ENCODE measurements at places on chromosomes 7 and 10.

DNA sequence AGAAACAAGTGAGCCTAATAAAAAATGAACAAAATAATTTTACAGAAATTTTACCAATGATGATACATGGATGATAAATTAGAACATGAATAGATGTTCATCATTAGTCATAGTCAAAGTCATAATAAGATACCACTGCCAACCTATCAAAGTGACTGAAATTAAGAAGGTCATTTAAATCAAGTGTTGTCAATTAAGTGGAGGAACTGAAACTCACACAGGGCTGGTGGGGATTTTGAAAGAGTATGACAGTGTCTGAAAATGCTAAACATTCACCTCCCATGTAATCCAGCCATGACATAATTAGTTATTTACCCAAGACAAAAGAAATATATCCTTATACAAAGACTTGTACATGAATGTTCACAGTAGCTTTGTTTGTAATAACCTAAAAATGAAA, 57.1 kb upstream of the DYNC1I1 start:
- DNase-seq, result no peak

- no peak for DNase-seq
Measured at GRCh38 chr7:135150072-135150782, 2.4 kb downstream of the TMEM140 start.

GRCh38 chr7:155998766-155999630, 186.7 kb upstream of the SHH start:
- no peak for DNase-seq

- no peak for DNase-seq
Measured at GRCh38 chr10:104762793-104763192, 121.7 kb downstream of the SORCS3 start.

DNA sequence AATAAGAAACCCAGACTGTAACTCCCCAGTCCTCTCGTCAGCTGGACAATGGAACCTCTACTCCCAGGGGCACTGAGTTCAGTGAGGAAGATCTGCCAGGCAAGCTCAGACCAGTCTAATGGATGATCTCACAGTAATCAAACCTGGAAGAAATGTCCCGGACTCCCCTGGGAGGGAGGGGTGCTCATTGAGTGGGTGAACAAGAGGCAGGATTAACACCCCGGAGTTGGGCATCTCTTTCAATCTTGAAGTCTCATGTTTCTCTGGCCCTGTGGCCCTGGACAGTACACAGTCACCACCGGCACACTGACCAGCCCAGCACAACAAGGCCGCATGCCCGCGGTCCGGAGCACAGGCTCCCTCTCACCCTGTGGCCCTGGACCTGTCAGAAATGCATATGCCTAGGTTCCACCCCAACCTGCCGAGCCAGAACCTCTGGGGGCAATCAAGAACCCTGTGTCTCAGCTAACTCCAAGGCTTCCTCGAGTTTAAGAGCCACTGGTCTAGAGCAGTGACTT, 27.8 kb downstream of the CXCL12 start:
- no peak for DNase-seq

Data from NCI-H1417 treated with DMSO at 0.1 percent for 48 hours (cell line).